NCI-H1417 treated with DMSO at 0.1 percent for 48 hours (cell line): ENCODE measurements at places on chromosomes 7 and 10.

- DNase-seq: no peak
Observed at GRCh38 chr7:2631946-2632732, at the start of gene TTYH3. TSS of gene TTYH3 (plus strand) at chr7:2631986. CDS start at chr7:2632156, 170 bp downstream.

- no peak for DNase-seq
Observed at GRCh38 chr7:23335136-23335535, 36.0 kb downstream of the MALSU1 start.

DNA sequence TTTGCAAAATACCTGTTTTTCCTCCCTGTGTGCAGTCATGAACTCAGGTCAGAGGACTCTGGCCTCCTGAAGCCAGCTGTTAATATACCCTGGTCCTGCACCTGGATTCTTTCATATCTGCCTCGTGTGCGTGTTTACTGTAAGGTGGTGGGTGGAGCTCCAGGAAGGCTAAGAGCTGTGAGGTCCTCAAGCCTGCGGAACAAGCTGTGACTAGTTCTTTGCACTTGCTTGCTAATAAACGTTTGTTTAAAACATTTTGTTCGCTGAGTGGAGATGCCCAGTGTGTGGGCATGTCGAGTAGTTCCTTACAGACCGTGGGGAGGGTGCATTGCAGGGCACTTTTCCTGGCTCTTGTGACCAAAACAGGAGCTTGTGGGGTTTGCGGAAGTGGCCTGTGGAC lies 139.0 kb downstream of the DOCK1 start:
- no peak for DNase-seq

DNA sequence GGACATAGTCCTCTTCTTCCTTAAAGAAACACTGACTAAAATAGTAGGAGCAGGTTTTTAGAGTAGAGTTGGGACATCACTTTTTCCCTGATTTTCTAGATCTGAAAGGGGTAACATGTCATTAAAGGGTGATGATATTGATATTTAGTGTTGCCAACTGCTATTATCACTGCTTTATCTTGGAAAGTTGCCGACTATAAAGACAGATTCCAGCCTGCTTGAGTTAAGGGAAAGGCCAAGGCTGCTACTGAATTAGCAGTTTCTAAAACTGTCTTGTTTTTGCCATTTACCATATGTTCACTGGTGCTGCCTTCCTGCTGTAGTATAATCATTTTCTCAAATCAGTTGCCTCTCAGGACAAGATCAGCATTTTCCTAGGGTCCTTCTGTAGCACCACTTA lies 29.7 kb downstream of the AP3M1 start:
- no peak for DNase-seq

DNA sequence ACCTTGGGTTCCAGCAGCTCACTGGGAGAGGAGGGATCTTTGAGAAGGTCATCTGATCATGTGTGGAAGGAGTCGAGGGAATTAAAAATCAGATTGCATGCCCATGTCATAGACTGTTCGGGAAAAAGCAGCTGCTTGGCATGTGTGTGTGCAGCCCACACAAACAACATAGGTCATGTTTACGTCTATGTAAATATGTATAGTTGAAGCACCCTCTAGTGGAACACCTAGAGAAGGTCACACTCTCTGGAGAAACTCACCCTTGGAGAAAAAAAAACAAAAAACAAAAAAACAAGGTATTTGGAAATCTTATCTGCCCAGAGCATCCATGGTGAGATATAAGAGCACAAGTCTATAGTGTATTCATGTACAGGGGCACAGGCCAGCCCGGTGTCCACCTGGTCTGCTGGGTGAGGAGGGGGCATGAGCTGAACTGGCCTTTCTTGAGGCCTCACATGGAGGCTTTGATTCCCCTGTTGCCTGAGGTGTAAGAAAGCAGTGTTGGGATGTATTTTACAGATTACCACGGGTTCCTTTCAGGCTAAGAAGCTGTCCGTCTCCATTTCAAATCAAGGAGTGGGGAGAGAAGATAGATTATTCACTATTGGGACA lies 98.0 kb downstream of the NPY start:
- DNase-seq: no peak

- DNase-seq: no peak
Observed at GRCh38 chr7:50210706-50211115, 93.8 kb upstream of the IKZF1 start.

DNA sequence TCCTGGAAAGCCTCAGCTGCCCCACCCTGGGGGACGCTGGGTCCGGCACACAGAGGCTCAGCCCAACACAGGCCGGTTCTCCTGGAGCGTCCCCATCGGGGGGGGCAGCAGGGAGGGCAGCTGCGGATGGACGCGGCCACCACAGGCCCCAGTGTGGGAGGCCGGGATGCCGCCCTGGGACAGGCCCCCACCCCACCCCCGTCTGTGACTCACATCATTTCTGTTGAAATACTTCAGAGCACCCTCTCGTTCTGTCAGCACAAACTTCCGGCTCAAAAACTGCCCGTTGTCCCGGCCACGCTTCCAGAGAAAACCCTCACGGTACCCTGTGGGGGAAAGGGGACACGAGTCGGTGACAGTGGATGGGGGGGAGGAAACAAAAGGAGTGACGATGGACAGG lies 28.5 kb downstream of the GET4 start:
- no peak for DNase-seq

- no peak for DNase-seq
Observed at GRCh38 chr7:143381427-143382125, 431 bp downstream of the ZYX start.

DNA sequence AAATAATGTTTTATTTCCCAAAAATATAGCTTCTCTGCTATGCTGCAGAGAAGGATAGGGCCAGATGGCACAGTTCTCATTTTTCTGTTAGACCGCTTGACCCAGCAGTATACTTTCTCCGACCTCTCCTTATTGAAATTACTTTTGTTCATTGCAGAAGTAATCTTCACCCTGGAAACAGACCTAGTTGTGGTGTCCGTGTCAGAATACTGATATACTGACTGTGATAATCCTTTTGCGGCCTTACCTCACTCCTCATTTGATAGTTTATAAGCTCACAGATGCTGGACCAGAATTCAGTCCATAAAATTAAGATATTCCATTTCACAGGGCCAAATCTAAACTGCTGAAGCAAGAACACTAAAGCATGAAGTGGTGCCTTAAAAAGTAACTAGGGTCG lies 260.6 kb upstream of the DKK1 start:
- no peak for DNase-seq
